Ammon's horn (tissue), 1 donor: ENCODE measurements at places on chromosomes 11 and 22.

DNA sequence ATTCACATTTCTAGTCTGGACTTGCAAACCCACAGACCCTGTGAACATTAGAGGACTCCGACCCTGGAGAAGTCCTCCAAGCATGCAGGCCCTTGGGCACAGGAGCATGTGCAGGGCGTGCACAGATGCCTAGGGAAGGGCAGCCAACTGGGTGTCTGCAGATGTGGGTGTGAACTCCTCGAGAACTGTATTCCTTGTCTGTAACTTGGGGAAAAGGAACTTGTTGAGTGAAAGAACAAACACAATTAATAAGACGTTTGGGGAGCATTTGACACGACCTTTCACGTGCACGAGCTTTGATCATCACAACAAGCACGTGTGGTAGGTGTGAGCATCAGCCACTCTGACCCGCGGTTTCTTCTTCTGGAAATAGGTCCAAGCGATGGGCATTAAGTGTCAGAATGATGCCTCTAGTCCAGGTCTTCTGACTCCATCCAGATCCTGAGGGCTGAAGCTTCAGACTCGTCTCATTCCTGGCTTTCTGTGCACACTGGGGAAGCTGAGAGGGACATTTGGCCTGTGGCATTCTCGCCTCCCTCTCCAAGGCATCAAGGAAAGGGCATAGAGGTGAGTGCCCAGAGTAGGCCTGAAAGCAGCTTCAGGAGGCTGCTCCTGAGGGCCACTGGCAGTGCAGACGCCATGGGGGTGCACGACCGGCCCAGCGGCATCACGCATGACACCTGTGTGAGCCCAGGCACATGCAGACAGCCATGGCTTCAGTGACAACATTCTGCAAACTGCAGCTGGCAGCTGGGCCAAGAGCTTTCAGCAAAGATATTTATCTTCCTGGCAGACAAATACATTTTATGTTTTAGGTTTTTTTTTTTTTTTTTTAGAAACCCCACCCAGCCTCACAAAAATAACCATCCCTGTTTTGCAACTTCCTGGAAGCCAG, 32.5 kb downstream of the ALX4 start:
- DNase-seq = no peak

GRCh38 chr11:72430741-72431570, 3.4 kb downstream of the CLPB start:
- DNase-seq = peak; percentile 86

- no peak for DNase-seq
These were observed 6.9 kb downstream of the C11orf68 start for GRCh38 chr11:65911682-65912568.

DNA sequence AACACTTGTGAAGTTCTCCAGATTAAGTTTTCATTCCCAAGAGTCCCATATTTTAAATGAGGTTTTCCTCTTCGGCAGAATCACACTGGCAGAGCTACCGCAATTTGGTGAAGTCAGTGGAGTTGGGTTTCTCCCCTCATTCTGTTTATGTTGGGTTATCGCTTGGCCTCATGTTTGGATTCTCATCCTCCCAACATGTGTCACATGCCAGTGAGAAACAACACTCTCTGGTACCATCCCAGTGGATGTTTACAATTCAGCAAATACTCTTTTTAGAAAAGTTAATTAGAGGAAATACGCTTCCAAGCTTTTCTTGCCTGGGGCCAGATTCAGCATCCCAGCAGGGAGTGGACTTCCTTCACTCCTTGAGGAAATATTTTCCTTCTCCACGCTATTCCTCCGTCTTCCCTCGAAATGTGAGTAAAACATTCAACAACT, 2.1 kb downstream of the PAMR1 start:
- no peak for DNase-seq

- no peak for DNase-seq
These were observed 37.0 kb downstream of the TRIOBP start for GRCh38 chr22:37733625-37734401.

DNA sequence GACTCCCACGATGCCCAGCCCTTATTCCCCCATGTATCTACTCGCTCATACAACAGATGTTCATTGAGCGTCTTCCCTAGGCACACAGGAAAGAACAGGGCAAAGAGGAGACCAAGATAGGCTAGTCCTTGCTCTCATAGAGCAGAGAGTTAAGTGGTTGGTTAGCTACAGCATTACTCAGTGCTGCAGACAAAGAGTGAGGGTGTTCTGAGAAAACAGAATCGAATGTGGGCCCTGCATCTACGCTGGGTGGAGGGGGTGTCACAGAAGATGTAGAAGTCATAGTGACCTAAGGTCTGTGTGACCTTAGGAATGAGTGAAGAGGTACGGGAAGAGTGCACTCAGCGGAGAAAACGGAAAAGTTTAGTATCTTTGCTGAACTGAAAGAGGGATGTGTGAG, 12.3 kb downstream of the PSMD13 start:
- no peak for DNase-seq

DNA sequence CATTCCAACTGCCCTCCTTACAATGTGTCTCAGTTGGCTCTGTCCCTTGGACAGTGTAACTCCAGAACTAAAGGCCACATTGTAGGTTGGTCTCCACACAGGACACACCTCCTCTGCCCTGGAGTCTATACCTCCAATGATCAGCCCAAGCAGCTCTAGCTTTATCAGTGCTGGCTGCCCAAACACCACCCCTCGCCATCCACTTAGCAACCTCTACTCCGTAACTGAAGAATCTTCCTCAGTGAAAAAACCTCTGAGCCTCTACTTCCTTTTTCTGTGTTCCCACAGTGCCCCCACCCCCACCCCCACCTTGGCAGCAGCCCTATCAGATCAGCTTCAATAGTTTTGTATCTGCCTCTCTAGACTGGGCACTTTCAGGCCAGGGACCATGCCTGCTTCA, 33.4 kb downstream of the SERPINH1 start:
- DNase-seq = no peak

DNA sequence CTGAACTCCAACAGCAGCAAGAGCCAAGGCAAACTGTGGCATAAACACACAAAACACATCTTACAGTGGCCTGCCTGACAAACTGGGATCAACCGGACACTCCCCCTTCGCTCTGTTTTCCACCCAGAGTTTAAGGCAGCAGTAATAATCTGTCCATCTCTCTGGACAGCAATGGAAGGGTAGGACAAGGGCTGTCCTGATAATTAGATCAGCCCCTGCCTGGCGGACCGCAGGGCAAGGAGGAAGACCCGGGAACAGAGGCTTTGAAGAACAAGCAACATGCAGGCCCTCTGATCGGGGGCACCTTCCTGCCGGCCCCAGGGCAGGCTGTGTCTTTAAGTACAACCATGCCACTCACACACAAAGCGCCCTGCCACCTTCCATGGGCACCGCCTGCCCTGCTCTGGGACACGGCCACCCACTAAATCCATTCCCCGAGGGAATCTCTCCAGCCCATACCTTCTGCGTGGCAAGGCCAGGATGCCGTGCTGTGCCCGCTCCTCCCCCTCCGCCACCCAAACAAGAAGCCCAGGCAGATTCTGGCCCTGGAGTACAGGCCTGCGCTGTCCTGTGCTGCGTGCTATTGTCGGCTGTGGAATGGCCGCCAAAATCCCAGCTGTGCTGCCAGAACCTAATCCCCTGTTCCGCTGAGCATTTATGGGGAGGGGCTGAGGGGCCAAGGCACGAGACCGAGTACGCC, 38.8 kb downstream of the NUMA1 start:
- DNase-seq = peak; percentile 91

- peak; percentile 40 for DNase-seq
These were observed 32.5 kb upstream of the LARGE1 start for GRCh38 chr22:33952776-33953175.

DNA sequence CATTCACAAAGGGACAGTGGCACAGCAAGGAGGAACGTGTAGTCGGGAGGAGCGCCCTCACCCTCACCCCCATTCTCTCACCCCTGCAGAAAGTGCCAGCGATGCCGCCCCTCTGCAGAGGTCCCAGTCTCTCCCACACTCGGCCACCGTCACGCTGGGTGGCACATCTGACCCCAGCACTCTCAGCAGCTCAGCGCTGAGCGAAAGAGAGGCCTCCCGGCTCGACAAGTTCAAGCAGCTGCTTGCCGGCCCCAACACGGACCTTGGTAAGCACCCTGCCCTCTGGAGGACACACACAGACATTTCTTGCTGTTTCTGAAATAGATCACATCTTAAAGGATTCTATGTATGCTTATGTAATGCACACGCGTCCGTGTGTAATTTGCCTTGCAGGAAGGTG, 34.9 kb downstream of the TBC1D22A start:
- no peak for DNase-seq

DNA sequence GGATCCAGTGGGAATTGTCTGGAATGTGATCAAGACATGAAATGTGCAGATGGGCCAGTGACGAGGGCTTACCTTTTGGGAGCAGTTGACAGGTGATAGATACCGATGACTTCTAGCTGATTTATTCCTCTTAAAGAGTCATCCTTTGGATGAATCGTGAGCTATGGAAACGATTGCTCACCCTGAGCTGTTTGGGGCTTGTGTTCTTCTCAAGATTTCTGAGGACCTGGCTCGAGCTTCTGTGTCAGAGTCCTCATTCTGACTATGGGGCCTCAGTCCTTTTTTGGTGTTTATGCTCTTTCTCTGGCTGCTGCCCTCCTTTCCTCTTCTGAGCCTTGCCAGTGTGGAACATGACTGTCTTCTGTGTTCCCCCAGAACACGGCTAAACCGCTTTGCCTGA, 11.9 kb upstream of the AMPD3 start:
- DNase-seq = no peak

DNA sequence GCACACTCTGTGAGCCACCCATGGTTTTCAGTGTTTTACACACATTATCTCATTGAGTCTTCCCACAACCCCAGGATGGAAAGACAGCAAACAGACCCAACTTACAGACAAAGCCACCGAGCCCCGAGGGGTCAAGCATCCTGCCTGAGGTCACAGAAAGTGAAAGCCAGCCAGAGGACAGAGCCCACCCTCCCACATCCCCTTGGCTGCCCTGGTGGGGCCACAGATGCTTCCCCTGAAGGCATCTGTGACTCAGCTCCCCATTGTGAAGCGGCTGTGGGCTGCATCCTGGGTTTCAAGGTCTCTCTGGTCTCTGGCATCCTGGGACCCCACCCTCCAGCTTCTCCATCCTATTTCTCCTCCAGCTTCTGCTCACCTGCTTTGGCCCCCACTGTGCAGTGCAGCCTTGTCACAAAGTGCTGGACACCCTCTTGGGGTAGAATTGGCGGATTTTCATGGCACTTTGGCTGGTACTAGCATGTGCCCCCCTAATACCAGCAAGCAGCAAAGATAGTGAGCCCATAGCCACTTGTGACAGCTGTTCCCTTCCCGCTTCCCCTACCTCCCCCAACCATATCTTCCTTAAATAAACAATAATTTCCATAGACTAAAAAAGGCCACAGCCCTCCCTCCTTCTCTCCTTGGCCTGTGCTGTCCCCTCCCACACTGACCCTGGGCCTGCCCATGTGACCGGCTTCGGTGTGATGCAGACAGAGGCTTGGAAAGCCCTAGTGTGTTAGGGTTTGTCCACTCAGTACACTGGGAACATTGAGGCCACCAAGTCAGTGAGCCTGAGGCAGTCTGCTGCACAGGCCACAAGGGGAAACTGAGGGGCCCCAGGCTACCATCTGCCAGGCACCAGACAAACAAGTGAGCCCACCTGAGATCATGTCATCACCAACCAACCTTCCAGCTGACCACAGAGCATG, 53.9 kb upstream of the SHISAL1 start:
- no peak for DNase-seq

- DNase-seq = no peak
These were observed 20.3 kb downstream of the MYH9 start for GRCh38 chr22:36367479-36367878.

DNA sequence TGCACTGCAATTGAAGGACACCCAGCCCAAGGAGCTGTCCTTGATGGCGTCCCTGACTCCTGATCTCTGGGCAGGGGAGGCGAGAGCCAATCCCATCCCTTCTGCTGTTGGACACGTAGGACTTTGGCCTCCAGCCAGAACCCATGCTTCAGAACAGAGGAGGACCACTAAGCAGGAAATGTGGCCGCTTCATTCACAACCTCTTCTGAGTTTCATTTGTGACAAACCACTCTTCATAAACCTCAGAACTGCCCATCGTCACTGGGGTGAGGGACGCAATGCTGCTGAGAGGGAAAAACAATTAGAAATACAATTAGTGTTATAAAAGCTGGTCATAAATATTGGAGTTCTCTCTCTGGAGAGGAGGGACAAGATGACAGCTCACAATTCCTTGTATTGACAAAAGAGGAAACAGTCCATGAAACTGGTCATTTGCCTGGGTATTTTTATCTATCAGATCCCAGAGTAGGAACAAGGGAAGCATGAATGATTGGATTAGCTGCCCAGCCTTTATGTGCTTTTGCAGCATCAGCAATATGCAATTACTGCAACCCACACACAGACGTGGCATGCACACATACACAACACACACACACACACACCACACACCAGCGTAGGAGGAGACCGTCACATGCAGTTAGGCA, 216.5 kb upstream of the CADM1 start:
- no peak for DNase-seq

- no peak for DNase-seq
These were observed 19.6 kb downstream of the KCTD21 start for GRCh38 chr11:78168539-78169477.

DNA sequence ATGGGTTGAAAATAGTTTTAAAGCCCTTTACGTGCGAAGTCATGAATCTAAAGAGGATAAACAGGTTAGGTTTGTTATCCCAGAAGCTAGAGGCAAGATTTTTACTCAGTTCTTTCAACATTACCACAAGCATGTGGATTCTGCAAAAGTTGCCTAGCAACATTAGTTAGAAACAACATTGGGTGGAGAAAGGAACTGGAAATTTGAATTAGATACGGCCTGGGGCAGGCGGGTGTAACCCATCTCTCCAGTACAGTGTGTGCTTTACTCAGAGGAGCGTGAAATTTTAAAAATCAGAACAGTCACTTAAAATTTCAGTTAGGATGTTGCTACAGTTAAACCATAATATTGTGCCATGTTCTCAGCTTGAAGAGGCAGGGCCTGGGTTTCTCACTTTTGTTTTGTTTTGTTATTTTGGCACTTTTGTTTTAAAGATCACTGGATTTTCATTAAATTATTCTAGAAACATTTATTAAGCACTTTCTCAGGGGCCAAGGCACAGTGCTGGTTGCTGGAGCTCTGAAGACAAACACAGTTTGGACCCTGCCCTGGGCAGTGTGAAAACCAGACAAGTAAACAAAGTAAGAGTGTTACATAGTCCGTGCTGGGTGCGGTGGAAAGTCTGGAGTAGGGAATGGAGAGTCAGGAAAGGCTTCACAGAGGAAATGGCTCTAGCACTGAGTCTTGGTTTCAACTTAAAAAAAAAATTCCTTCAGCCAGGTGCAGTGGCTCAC, 4.4 kb upstream of the WEE1 start:
- DNase-seq = peak; percentile 32

DNA sequence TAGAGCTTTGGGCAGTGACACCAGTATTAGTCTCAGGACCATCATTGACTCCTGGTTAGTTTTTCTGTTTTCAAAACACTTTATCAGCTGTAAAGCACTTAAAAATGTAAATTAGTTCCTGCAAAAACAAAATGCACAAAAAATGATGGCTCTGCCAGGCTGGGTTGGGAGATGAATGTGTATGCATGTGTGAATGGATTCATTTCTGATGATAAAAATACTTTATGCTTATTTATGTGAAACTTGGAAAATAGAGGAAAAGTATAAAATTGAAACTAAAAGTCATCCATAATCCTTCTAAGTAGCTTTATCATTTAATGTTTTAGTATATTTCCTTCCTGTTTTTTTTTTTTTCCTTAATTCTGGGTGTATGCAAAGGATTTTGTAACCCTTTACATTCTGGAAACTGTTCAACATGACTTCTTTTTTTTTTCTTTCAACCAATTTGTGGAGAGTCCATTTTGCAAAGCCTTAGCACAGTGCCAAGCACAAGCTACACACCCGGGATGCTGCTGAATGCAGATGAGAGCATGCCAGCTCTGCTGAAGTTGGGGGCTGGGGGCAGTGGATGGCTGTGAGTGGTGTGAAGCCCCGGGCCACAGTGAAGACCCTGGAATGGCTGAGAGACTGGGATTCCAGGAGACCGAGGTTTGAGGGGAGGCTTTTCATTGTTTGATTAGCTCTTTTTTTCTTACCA, 37.6 kb downstream of the PTPRJ start:
- no peak for DNase-seq
